Stimulated activated CD4-positive, alpha-beta T cell treated with anti-CD3 and anti-CD28 coated beads, Interleukin-12 subunit alpha, Interleukin-12 subunit beta, amount 100 ng/mL, for 24 hours (primary cell): ENCODE measurements at places on chromosomes 7 and 10.

- DNase-seq, result no peak
Observed at GRCh38 chr7:45407730-45408408, 166.3 kb upstream of the ADCY1 start.

GRCh38 chr10:124095096-124095495 lies 1.7 kb upstream of the CHST15 start:
- no peak for DNase-seq

DNA sequence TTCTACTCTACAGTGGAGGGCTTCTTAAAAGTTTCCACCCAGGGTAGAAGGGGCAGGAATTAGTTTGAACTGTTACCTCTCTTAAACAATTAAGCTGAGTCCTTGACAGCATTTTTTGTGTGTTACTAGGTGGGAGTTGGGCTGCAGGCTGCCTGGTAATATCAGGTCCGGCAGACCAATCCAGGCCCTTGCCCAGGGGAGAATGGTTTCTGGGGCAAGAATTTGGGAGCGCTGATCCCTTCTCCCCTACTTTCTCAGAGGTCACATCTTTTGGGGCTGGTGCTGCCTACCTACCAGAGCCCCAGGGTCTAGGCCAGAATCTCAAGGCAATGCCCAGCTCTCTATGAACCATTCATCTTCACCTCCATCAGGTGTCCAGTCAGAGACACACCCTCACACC lies 1.6 kb downstream of the PPRC1 start:
- DNase-seq, result no peak

DNA sequence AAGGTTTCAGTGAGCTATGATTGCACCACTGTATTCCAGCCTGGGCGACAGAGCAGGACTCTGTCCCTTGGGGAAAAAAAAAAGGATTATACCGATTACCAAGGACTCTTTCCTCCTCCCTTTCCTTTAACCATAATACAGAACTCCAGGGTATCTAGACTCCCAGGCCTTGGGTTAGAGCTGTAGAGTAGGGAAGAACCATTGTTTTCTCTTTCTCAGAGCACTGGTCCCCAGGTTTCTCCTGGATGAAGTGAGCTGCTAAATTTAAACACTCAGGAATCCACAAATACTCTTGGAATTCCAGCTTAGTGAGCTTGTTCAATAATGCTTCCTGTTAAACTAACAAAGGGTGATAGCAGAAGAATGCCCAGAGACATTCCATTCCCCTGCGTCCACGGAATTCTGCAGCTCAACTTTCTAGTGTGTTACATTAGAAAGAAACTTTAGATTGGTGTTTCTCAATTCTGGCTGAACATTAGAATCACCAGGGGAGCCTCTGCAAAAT lies 14.6 kb upstream of the RPEL1 start:
- no peak for DNase-seq

- DNase-seq, result no peak
Observed at GRCh38 chr10:78853864-78854263, 214.9 kb upstream of the ZMIZ1 start.

DNA sequence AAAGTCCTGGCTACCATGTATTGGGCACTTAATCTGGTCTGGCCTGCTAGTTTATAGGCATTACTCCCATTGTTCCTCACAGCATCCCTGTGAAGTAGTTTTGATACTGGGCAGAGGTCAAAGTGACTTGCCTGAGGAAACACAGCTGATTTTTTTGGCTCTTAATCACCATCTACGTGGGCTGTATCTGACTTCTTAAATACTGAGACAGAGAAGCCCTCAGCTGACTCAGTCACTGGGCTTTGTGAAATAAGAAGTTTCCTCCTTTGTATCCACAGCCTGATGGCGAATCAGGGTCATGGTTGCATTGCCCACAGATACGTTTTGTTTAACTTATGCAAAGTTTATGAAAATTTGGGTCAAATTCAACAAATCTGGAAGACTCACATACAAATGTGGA lies 13.2 kb downstream of the TACR2 start:
- no peak for DNase-seq

- no peak for DNase-seq
Observed at GRCh38 chr10:129509155-129509554, 42.1 kb downstream of the MGMT start.

GRCh38 chr10:103692436-103692951 lies 162.9 kb downstream of the SH3PXD2A start:
- DNase-seq, result no peak

GRCh38 chr10:18044976-18045720 lies 93.4 kb downstream of the SLC39A12 start:
- no peak for DNase-seq

DNA sequence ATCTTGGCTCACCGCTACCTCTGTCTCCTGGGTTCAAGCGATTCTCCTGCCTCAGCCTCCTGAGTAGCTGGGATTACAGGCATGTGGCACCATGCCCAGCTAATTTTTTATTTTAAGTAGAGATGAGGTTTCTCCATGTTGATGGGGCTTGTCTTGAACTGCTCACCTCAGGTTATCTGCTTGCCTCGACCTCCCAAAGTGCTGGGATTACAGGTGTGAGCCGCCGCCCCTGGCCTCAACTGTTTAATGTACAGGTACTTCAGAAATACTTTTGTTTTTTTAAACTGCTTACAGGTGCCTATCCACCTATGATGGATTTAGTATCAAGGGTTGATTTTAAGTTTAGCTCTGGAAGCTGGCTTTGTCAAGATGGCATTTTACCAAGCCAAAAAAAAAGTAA lies 55.6 kb downstream of the CDC123 start:
- DNase-seq, result no peak

GRCh38 chr7:119664601-119665000 lies 608.4 kb upstream of the KCND2 start:
- no peak for DNase-seq

DNA sequence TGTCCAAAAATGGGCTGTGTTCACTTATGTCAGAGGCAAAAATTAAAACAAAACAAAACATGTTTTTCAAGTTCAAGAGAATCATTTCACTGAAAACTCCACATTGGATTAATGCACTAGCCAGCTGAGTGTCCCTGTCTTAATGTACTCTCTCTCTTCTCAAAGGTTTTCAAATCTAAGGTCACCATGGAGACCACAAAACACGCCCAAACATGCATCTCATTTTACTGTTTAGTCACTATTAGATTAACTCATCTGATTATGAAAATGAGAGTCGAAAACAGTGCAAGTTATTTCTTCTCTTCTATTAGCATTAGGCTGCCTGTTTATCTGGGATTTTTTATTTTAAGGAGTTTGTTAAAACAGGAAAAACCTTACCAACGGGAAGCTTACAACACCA lies 70.8 kb upstream of the ASAH2 start:
- no peak for DNase-seq

- no peak for DNase-seq
Observed at GRCh38 chr7:77820967-77821366, 22.4 kb downstream of the PHTF2 start.

DNA sequence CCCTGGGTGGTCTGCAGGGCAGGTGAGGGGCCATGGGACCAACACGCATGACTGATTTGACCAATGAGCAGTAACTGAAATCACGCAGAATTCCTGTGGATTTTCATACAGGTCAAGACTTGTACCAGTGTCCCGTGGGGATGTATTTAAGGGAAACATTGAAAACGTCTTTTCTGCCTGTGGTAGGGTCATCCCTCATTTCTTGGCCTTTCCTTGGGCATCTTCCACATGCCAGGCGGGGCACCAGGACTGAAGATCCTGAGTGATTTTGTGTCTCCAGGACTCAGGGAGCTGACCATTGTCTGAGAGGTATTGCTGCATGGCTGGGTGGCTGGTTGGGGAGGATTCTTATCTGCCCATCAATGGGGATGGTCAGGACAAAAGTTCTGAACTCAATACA lies 289.0 kb downstream of the GLRX3 start:
- DNase-seq, result no peak

- no peak for DNase-seq
Observed at GRCh38 chr7:117960351-117960750, 87.1 kb upstream of the CTTNBP2 start.

GRCh38 chr10:50396491-50397311 lies 145.4 kb upstream of the ASAH2 start:
- DNase-seq, result no peak

DNA sequence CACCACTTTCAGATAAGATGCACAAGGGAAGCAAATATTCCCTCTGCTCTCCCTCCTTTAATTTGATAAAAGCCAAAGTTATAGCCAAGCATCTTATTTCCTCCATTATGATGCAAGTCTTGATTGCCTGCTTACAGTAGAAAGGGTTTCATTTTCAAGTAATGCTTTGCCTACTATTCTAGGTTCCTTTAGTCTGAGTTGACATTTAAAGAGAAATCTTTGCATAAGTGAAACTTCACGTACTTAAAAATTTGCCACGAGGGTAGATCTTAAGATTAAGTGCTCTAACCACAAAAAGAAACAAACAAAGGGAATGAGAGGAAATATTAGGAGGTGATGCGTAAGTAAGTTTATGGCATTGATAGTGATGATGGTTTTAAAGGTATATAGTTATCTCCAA lies 78.1 kb upstream of the VWDE start:
- no peak for DNase-seq

DNA sequence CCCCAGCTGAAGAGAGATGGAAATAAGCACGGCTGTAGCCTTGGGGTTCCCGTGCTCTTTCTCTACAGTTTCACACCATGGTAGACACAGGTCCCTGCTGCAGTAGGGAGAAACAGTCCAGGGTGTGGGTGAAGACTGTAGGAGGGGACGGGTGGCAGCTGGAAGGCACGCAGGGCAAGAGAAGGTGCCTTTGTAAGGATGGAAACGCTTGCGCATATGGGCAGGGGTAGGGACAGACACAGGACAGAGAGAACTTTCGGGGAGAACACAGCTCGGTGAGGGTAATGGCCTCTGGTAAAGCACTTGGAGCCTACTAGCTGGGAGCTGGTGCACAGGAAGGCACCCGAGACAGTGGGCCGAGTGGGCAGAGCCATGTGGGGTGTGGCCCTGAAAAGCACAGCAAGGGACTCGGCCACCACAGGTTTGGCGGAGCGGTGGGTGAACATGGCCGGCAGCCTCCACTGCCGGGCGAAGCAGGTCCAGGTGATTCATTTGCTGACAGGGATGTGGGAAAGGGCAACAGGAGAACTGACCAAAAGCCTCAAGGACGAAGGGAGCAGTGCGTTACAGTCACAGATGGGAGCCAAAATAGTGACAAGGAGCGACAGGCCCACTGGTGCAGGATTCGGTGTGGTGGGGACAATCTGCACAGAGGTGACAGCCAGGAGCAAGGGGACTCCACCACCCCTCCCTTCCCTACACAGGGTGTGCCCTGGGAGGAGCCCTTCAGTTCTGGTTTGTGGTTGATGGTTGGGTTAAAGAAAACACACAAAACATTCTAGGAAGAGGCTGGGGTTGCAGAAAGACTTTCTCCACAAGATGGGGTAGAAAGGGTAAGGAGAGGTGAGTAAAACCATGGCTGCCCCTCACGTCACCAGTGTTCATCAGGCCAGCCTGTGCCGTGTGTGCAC lies 97.1 kb downstream of the VOPP1 start:
- no peak for DNase-seq

- DNase-seq, result no peak
Observed at GRCh38 chr7:136009488-136010079, 32.4 kb upstream of the MTPN start.

- no peak for DNase-seq
Observed at GRCh38 chr10:5502571-5503476, 3.5 kb upstream of the CALML5 start.

DNA sequence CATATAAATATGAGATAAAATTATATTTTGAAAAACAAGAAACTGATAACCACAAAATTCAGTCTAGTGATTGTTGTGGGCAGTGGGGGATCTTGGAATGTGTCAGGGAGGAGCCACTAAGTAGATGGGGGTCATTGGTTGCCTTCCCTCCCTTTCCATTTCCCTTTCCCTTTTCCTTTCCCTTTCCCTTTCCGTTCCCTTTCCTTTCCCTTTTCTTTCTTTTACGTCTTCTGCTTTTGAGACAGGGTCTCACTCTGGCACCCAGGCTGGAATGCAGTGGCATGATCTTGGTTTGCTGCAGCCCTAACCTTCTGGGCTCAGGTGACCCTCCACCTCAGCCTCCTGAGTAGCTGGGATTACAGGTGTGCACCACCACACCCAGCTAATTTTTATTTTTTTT lies 51.0 kb downstream of the DYNC2I1 start:
- no peak for DNase-seq

DNA sequence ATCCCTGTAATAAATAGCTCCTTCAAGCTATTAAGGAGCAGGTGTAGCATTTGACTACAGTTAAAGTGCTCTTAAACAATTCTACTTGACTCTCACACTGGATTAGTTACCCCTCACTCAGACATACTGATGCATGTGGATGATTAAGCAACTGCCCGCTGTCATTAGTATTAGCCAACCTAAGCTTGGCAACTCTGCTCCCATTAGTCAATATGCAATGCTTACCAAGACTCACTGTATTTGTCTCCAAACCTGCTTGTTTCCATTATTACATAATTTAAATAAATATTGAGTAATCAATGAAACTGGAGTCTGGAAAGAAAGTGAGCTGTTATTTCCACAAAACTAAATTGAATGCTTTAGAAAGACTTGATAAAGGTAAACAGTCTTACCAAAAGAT lies 144.0 kb upstream of the ASAH2 start:
- no peak for DNase-seq

- no peak for DNase-seq
Observed at GRCh38 chr7:5597772-5598171, 174.1 kb upstream of the TNRC18 start.

DNA sequence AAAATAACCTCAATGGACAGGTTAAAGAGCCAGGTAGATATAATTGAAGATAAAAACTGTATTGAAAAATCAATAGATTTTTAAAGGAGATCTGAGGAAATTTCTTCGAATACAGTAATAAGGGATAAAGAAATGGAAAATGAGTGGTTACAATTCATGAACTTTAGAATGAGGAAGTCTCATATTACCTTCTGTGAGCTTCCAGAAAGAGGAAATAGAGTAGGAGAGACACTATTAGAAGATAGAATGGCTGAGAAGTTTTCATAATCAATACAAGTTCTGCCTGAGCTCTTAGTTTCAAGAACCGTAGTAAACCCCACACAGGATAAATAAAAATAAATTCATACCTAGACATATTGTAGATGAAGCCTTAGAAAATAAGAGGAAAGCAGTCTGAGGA lies 11.5 kb downstream of the SDK1 start:
- DNase-seq, result no peak

- no peak for DNase-seq
Observed at GRCh38 chr10:64036321-64036930, 515.2 kb downstream of the REEP3 start.

GRCh38 chr7:72391821-72392377 lies 20.2 kb downstream of the CALN1 start:
- DNase-seq, result no peak

DNA sequence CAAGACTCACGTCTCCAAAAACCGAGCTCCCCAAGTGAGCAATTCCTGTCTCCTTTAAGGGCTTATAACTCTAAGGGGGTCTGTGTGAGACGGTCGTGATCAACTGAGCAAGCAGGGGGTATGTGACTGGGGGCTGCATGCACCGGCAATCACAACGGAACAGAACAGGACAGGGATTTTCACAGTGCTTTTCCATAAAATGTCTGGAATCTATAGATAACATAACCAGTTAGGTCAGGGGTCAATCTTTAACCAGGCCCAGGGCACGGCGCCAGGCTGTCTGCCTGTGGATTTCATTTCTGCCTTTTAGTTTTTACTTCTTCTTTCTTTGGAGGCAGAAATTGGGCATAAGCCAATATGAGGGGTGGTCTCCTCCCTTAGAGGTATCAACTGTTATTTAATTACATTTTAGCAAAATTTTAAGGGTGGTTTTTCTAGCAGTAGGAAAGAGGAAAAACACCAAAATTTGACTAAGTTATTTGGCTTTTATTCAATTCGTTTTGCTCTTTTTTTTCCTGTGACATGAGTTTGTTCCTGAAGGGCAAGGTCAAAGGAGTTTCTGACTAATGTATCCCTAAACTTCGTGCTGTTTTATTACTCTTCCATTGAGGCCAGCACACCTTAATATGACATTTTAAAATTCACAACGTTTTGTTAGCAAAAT lies 121.4 kb upstream of the SEC61G start:
- DNase-seq, result no peak
